NCI-H345 (cell line): ENCODE measurements at places on chromosomes 16 and 17.
A peak's percentile ranks its signal among the peaks of the same experiment; 100 is the strongest.

DNA sequence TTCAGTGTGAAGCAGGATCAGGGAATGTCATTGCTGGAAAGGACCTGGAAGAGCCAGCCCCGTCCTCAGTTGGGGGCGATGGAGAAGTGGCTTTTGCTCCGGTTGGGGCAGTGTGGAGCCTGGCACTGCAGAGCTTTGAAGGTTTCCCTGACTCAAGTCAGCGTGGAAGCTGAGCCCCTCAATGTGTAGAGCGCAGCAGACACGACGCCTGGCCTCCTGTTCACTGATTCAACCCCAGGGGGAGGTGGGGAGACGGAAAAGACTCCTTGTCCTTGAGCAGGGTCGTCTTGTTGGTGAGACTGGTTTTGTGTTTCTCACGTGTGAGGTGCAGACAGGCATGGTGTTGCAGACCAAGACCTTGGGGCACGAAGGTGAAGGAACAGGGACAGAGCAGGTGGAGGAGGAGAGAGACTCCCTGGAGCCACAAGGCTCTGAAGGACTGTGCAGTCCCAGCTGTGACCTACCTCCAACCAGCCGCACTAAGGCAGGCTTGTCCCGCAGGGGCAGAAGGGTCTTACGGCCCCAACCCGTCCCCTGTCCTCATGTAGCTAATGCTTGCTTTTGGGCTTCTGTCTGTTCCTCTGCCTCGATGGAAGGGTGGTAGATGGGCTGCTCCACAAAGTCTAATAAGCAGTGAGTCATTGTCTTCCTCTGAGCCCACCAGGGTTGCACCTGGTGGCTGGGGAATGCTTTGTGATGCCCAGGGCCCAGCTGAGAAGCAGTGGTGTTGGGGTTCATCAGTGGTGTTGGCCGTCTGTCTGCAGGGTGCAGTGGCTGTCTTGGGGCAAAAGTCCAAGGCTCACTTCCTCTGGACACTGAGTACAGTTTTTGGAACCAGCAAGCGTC lies 47.8 kb downstream of the MPRIP start:
- no peak for DNase-seq

DNA sequence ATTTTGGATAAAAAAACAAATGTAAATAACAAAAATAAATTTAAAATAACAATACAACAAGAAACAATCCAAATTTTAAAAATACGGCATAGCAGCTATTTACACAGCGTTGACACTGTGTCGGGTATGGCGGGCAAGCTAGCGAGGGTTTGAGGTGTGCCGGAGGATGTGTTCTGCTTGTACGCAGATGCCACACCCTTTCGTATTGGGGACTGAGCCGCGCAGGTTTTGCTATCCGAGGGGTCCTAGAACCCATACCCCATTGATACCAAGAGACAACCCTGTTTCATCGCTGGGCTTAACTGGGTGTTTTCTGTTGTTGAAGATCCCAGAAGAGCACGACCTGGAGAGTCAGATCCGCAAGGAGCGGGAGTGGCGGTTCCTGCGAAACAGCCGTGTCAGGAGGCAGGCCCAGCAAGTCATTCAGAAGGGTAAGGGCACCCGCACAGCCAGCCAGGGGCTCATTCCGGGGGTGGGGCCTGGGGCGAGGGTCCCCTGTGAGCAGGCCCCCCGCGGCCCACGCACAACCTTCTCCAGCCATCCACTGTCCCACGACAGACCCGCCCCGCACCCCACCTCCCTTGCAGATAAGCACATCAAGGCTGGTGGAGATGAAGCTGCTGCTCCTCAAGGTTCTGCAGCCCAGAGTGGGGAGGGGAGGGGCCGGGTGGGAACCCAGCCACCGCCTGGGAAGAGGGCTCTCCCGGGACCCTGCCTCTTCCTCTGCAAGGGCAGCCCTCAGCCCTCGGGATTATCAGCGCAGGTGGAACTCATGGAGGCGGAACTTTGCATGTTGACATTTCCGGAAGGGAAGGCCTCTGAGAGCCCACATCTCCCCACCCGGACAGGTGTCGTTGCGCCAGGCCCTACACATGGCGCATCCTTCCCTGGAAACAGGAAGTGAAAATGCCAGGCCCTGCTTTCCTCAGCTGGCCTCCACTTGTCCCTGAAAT lies 51.2 kb upstream of the CHMP6 start:
- DNase-seq, result peak; percentile 30

DNA sequence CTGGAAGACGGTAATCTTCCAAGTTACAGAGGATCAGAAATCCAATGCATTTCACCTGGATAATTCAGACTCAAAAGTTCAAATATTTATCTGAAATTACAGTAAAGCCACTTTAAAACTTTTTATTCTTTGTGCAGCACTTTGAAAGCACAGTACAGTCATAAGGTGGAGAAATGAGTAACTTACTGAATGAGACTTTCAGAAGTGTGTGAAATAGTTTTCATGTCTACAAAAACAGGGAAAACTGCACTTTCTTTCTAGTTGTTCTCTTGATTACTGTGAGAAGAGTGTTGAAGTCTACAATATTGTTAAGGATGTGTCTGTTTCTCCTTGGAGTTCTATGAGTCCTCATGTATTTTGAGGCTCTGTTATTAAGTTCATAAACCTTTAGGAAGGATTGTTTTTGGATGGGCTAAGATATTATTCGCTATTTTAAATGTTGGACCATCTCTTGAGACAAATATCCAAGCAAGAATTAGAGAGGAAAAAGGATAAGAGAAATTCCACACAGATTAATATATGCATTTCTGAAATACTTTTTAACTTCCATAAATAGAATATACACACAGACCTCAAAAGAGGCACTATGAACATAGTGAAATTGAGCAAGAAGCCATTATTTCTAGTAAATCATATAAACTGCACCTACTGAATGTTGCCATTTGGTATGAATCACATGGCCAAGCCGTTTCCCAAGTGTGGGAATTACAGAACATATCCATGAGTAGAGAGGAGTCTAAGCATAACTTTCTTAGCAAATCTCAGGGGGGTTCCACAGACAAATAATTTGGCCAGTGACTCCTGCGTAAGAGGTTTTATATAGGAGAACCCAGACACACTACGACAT lies 83.6 kb upstream of the PLEKHM1 start:
- DNase-seq, result no peak

DNA sequence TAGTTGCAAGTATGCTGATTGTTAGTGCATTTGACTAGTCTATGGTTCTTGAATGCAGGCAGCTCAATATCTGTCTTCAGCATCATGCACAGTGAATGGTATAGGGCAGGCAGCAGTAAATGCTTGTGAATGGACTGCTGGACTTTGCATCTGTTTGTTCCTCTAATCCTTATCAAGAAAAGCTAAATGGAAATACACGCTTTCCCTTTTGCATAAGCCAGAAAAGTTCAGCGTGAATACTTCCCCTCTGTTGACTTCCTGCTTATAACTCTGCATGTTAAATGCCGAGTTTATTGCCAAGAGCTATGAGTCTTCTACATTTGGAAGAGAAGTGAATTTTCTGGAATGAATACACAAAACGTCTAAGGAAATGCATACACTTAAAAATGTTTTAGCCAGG lies 127.9 kb upstream of the CPHXL start:
- no peak for DNase-seq

DNA sequence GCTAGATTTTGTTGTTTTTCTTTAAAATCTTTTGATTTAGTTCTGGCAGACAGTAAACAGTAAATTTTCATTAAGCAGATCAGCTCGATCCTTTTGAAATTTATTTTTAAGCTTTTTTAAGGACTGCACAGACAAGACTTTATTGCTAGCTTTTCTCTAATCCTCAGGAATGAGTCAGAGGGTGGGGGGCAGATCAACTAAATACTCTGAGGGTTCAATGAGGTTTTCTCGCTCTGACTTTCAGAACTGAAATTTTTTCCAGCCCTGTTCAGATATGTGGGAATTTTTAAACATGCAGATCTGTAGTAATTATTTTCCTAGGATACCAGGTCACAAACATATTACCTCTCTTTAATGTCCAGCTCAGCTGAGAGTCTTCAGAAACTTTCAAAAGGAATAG lies 977.2 kb downstream of the CDH11 start:
- no peak for DNase-seq

GRCh38 chr17:55172612-55173011 lies 92.1 kb upstream of the HLF start:
- DNase-seq, result no peak
